ENCODE measurements at places on chromosomes 4 and X. TPM values are rescaled to one million over a fixed set of nuclear protein-coding genes. Genes with fewer than 3 reads are reported as not detected.
A peak's percentile ranks its signal among the peaks of the same experiment; 100 is the strongest.

- peaks cover 21% of the 10 kb centered on the region for H3K4me1 ChIP-seq
- no peaks in the 10 kb centered on the region for H3K27me3 ChIP-seq
- H3K36me3 ChIP-seq, result no peaks in the 10 kb centered on the region
- H3K4me3 ChIP-seq, result no peak overlapping the region
- peak overlapping the region; percentile 49 for H3K27ac ChIP-seq
These were observed 78.7 kb upstream of the RASGEF1B start for GRCh38 chr4:81550388-81550859.

GRCh38 chr4:156442912-156443311, 489.2 kb upstream of the CTSO start:
- no peak overlapping the region for H3K27ac ChIP-seq
- H3K36me3 ChIP-seq, result no peaks in the 10 kb centered on the region
- H3K27me3 ChIP-seq, result no peaks in the 10 kb centered on the region

The MSANTD1 gene
- 0.72 TPM for total RNA-seq

DNA sequence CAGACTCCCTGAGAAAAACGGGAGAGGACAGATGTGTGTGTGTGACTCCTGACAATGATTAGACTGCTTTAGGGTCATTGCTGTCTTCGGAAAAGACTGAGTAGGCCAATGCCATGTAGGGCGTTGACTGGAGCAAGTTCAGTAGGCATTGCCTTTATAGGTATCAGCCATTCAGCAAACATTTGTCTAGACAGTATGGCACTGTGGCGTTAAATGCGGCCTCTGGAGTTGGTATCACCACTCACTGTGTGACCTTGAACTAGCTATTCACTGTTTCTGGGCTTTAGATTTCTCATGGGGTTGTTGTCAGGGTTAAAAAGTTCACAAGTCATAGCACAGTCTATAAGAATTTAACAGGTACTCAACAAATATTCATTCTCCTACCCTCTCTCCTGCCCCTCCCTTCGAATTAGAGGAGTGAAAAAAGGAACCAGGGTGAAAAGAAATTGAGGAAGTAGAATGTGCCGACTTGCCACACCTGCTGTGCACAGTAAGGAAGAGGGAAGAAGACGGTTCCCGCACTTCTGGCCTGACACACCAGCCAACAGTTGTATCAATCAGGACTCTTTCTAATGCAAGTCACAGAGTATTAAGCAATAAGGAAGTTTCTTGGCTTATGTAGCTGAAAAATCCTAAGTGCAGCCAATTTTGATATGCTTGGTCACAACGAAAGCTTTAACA, 83.2 kb upstream of the PLAC8 start:
- H3K27ac ChIP-seq, result no peak overlapping the region
- H3K4me1 ChIP-seq, result no peaks in the 10 kb centered on the region
- H3K36me3 ChIP-seq, result no peaks in the 10 kb centered on the region
- DNase-seq, result no peak

GRCh38 chr4:12584116-12584875, 899.8 kb downstream of the RAB28 start:
- H3K27ac ChIP-seq, result no peak overlapping the region
- no peak overlapping the region for H3K4me3 ChIP-seq
- no peaks in the 10 kb centered on the region for H3K36me3 ChIP-seq

GRCh38 chr4:6239486-6239885, 30.2 kb upstream of the WFS1 start:
- H3K36me3 ChIP-seq, result no peaks in the 10 kb centered on the region
- H3K4me1 ChIP-seq, result no peaks in the 10 kb centered on the region
- DNase-seq, result peak; percentile 49
- peaks cover 40% of the 10 kb centered on the region for H3K27me3 ChIP-seq

The FAM47A gene
- not detected for total RNA-seq

The ITIH6 gene
- total RNA-seq, result not detected

- H3K4me1 ChIP-seq, result peaks cover 11% of the 10 kb centered on the region
- H3K4me3 ChIP-seq, result no peak overlapping the region
- H3K36me3 ChIP-seq, result no peaks in the 10 kb centered on the region
- H3K27ac ChIP-seq, result no peak overlapping the region
- H3K27me3 ChIP-seq, result peaks cover 20% of the 10 kb centered on the region
- DNase-seq, result no peak
These were observed 107.6 kb upstream of the PDLIM3 start for GRCh38 chr4:185642907-185643306.

DNA sequence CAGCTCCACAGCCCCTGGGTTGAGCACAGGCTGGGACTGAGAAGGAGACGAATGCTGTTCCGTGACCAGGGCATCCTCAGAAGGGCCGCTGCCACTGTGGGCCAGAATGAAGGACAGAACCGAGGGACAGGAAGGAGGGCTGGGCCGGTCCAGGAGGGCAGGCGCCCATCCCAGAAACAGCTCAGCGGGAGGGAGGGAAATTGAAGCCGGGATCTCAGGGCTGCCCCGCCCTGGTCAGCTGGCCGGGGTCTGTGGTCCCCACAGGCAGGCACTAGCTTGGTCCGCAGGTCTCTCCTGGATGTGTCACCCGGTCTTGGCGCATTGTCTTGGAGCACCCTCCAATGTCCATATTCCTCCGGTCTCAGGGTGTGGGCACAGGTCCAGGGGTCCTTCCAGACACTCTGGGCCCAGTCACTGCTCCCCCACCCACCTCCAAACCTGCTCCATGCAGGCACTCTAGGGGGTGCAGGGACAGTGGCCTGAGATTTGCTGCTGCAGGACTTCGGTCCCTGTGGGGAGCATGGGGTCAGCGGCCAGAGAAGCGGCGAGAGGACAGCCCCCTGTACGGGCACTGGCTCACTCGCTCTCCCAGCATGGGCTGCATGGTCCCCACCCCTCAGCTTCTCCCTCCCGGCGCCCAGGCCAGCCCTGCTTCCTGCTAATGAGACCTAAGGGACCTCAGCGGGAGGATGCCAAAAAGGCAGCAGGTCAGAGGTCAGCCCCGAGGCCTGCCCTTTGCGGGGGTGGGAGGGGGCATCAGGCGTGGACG, 23.9 kb upstream of the MXD4 start:
- no peak overlapping the region for H3K4me3 ChIP-seq
- no peaks in the 10 kb centered on the region for H3K4me1 ChIP-seq
- H3K27ac ChIP-seq, result no peak overlapping the region
- H3K27me3 ChIP-seq, result no peaks in the 10 kb centered on the region
- no peak for DNase-seq
- no peaks in the 10 kb centered on the region for H3K36me3 ChIP-seq

The CT45A2 gene
- not detected for total RNA-seq

DNA sequence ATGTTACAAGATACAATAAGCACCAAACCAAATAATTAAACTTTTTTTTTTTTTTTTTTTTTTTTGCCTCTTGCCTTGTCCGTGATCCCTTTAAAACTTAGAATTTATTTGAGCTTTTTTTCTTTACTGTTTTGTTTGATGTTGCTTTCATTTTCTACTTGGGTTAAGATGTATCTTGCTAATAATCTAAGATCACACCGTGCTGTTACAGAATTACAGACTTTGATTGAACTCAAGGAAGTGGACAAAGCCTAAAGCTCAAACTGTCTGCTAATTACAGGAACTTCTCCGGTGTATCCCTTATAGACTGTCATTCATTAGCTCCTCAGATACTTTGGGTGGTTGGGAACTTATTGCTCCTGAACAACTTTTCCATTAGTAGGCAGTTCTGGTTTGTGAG, 26.5 kb downstream of the STIM2 start:
- H3K36me3 ChIP-seq, result no peaks in the 10 kb centered on the region
- no peaks in the 10 kb centered on the region for H3K27me3 ChIP-seq
- H3K4me1 ChIP-seq, result peaks cover 10% of the 10 kb centered on the region
- no peak overlapping the region for H3K27ac ChIP-seq

The GLRB gene
- total RNA-seq, result 0.87 TPM

- no peak overlapping the region for H3K4me3 ChIP-seq
- no peak for DNase-seq
- no peak overlapping the region for H3K27ac ChIP-seq
- H3K27me3 ChIP-seq, result no peaks in the 10 kb centered on the region
- H3K4me1 ChIP-seq, result no peaks in the 10 kb centered on the region
These were observed 211.7 kb downstream of the ZNF674 start for GRCh38 chrX:46333550-46333949.

The PLS3 gene
- total RNA-seq, result 129 TPM

- no peak for DNase-seq
- no peak overlapping the region for H3K27ac ChIP-seq
- no peaks in the 10 kb centered on the region for H3K36me3 ChIP-seq
- no peaks in the 10 kb centered on the region for H3K27me3 ChIP-seq
- no peaks in the 10 kb centered on the region for H3K4me1 ChIP-seq
These were observed 587.3 kb downstream of the TMA16 start for GRCh38 chr4:164081801-164082200.

GRCh38 chr4:169438057-169438480, 167.3 kb upstream of the SH3RF1 start:
- H3K4me3 ChIP-seq, result no peak overlapping the region
- DNase-seq, result no peak
- H3K27ac ChIP-seq, result no peak overlapping the region
- H3K27me3 ChIP-seq, result no peaks in the 10 kb centered on the region
- H3K4me1 ChIP-seq, result peaks cover 18% of the 10 kb centered on the region

The UGT8 gene
- 2.6 TPM for total RNA-seq

GRCh38 chrX:34918091-34918736, 24.4 kb upstream of the FAM47B start:
- no peak for DNase-seq
- H3K4me3 ChIP-seq, result no peak overlapping the region

GRCh38 chr4:65066106-65066505, 604.2 kb downstream of the EPHA5 start:
- H3K27me3 ChIP-seq, result no peaks in the 10 kb centered on the region
- no peak for DNase-seq
- no peak overlapping the region for H3K4me3 ChIP-seq
- no peaks in the 10 kb centered on the region for H3K4me1 ChIP-seq
- no peaks in the 10 kb centered on the region for H3K36me3 ChIP-seq
- H3K27ac ChIP-seq, result no peak overlapping the region

DNA sequence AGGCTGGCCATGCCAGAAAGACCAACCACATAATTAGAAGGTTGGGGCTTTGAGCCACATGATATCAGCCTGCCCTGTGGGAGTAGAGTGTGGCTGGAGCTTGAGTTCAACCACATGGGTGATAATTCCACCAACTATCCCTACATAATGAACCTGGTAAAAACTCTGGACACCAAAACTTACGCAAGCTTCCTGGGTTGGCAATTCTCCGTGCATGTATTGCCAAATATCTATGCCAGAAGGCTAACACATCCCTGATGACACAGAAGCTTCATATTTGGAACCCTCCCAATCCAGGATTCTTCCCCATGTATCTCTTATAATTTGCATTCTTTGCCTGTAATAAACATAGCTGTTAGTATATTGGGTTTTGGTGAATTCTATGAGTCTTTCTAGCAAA, 68.2 kb downstream of the FUNDC1 start:
- H3K4me3 ChIP-seq, result no peak overlapping the region
- no peak for DNase-seq
- H3K27ac ChIP-seq, result no peak overlapping the region
- no peaks in the 10 kb centered on the region for H3K4me1 ChIP-seq
- no peaks in the 10 kb centered on the region for H3K36me3 ChIP-seq
- H3K27me3 ChIP-seq, result no peaks in the 10 kb centered on the region

- no peaks in the 10 kb centered on the region for H3K36me3 ChIP-seq
- no peaks in the 10 kb centered on the region for H3K27me3 ChIP-seq
- H3K27ac ChIP-seq, result no peak overlapping the region
- DNase-seq, result no peak
- no peaks in the 10 kb centered on the region for H3K4me1 ChIP-seq
These were observed 800.2 kb upstream of the TENM3 start for GRCh38 chr4:181443021-181443420.

The TMEM156 gene
- not detected for total RNA-seq

DNA sequence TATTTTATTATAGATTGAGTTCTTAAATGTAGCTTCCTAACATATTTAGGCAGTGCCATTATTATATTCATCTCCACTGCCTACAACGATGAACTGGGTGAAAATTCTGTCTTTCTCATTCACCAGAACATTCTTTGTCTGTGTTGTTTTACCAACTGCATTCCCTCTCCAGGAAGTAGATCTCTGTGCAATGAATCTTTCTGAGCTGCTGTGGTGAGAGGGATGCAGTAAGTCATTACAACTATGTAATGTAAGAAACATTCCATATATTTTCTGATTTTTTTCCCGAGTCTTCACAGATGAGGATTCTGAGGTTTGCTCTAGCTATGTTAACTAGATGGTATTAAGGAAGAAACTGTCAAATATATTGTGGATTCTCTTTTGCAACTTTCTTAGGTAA, 811.9 kb upstream of the PCDH7 start:
- no peak overlapping the region for H3K4me3 ChIP-seq
- no peaks in the 10 kb centered on the region for H3K4me1 ChIP-seq
- DNase-seq, result no peak
- no peaks in the 10 kb centered on the region for H3K36me3 ChIP-seq

DNA sequence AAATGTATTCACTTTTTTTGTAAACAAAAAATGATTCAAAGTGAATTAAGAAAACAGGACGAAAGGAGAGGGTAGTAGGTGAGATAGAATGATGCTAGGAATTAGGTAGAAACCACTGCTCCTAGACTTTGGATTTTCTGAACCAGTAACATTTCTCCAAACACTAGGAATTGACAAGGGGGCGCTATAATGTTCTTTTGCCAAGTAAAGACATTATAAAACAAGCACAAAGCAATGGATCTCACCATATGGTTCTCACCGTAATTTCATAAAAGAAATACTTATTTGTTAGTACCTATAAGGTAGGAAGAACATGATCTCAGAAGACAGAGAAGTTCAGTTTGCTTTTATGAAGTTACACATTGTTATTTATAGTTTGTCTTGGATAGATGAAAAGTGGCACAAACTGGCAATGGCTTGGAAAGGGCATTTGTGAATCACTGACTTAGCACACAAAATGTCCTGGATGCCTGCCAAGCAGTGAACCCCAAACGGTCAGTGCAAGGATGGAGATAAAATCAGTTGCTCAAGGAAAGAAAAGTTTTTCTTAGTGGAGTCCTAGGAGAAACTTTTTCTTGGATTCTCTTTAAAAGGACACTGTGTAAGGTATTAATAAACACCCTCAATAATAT, 8.1 kb upstream of the TBC1D1 start:
- no peaks in the 10 kb centered on the region for H3K27me3 ChIP-seq
- H3K36me3 ChIP-seq, result no peaks in the 10 kb centered on the region
- no peak overlapping the region for H3K4me3 ChIP-seq
- no peak overlapping the region for H3K27ac ChIP-seq

The HS6ST2 gene
- total RNA-seq, result 0.21 TPM

DNA sequence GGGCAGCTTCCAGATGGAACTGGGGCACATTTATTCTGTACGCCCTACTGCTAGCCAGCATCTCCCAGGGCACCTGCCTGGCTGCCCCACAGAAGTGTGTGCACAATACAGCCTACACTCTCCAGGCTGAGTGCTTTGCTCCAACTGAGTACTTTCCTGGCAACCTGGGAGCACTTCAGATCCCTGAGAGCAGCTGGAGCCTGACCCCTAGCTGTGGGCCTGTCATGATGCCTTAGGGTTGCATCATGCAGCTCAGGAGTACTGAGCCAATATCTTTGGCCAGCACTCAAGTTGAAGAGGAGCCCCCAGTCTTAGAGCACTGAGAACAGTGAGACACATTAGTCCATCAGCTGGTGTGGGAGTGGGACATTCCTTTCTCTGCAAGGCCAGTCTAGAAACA, 321.9 kb downstream of the CFAP47 start:
- no peaks in the 10 kb centered on the region for H3K4me1 ChIP-seq
- no peak overlapping the region for H3K4me3 ChIP-seq
- DNase-seq, result no peak
- H3K36me3 ChIP-seq, result no peaks in the 10 kb centered on the region
- H3K27ac ChIP-seq, result no peak overlapping the region

All from suprapubic skin (tissue), 4 donors.